ENCODE measurements at places on chromosomes 1 and 21.
A peak's percentile ranks its signal among the peaks of the same experiment; 100 is the strongest.

GRCh38 chr1:184953600-184954219 is 20.6 kb downstream of the NIBAN1 start:
- H3K27ac ChIP-seq: peak overlapping the region; percentile 61
- DNase-seq: no peak
- no peaks in the 10 kb centered on the region for H3K36me3 ChIP-seq
- peaks cover 14% of the 10 kb centered on the region for H3K4me1 ChIP-seq
- no peak overlapping the region for H3K4me3 ChIP-seq
- no peaks in the 10 kb centered on the region for H3K27me3 ChIP-seq

GRCh38 chr21:45767071-45768006 is 123.8 kb downstream of the PCBP3 start:
- no peaks in the 10 kb centered on the region for H3K36me3 ChIP-seq
- H3K4me3 ChIP-seq: no peak overlapping the region
- H3K27me3 ChIP-seq: no peaks in the 10 kb centered on the region
- no peak for DNase-seq
- no peak overlapping the region for H3K27ac ChIP-seq
- H3K4me1 ChIP-seq: peaks cover 19% of the 10 kb centered on the region

DNA sequence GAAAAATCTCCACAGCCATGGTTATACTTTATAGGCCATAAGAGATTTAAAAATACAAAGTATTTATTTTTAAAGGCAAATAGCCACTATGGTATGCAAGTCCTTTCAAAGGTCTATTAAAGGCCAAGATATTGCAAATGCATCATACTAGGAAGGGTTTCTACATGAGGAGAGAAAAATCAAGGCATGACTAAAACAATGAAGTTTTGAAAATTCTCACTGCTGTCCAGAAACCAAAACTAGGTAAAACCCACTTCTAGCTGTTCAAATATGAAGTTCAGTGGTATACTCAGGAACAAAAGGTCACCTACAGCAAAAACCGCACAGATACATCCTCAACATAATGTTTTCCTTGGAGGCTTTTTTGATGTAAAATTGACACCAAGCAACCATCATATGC is 75.0 kb downstream of the EPS15 start:
- peaks cover 3% of the 10 kb centered on the region for H3K4me1 ChIP-seq
- H3K4me3 ChIP-seq: no peak overlapping the region
- H3K36me3 ChIP-seq: peaks cover 7% of the 10 kb centered on the region
- no peaks in the 10 kb centered on the region for H3K27me3 ChIP-seq

DNA sequence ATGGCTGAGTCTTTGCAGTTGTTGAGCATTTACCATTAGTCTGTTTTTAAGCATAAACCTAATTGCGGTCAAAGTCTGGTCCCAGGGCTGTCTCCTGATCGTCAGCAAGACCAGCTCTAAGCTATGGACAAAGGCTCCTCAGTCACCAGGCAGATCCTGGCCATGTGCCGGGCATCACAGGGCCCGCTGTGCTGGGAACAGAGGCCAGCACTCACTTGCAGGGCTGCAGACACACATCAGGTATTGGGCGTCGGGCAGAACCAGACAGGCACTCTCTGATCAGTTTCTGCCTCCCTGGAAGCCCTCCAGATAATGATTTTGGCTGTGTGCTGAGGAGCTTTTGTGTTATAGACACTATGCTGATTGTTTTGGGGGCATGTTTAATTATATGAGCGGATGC is 26.6 kb downstream of the TMEM51 start:
- no peak overlapping the region for H3K27ac ChIP-seq
- H3K4me1 ChIP-seq: peaks cover 33% of the 10 kb centered on the region
- no peak overlapping the region for H3K4me3 ChIP-seq
- no peaks in the 10 kb centered on the region for H3K27me3 ChIP-seq

GRCh38 chr1:1157033-1157365 is 16.7 kb upstream of the TTLL10 start:
- H3K27ac ChIP-seq: no peak overlapping the region
- no peaks in the 10 kb centered on the region for H3K36me3 ChIP-seq
- H3K4me3 ChIP-seq: no peak overlapping the region

DNA sequence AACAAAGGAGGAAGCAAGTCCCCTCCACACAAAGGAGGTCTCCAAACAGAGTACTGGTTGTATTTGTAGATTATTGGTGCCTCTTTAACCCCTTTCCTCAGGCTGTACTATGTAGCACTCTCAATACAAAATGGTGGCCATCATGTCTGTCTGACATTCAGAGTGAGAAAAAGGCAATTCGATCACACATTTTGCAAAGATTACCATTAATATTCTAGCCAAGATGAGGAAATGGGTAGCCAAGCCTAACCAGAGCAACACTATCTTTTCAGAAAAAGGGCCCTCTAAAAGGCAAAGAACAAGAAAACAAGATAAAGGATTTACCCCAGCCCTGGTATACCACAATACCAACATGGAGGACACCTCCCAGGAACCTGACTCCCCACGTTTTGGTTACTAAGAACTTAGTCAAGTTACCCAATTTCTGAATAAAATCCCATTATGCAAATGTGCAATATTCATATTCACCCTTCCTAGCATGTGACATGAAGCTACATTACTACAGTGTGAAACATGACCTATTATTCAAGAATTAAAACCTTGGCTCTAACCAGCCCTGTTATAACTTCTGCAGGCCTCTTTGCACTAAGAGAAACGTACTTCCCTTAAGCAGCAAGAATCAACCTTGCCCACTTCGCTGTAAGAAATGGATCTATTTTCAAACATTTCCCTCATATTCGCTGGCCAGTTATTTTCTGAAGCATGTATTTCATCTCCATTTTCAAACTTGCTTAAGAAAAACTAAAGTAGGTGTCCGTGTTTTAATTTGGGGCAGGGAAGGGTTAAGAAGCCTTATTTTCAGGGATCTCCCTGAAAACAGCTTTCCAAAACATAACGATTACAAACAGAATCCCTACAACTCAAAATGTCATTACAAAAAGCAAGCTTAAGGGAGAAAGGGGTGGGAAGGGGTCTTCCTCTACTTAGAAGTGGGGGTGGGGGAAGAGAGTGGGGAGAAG is 2.1 kb downstream of the KDM5B start:
- no peaks in the 10 kb centered on the region for H3K27me3 ChIP-seq
- peak overlapping the region; percentile 93 for H3K4me3 ChIP-seq
- no peak for DNase-seq
- peaks cover 49% of the 10 kb centered on the region for H3K4me1 ChIP-seq
- H3K36me3 ChIP-seq: peaks cover under 1% of the 10 kb centered on the region
